Bronchial epithelial cell (primary cell): ENCODE measurements at places on chromosomes 5 and 9.

GRCh38 chr5:42984307-42984706 lies 55.8 kb downstream of the ANXA2R start:
- peak; percentile 92 for DNase-seq

- no peak for DNase-seq
Measured at GRCh38 chr9:84866396-84867175, 197.1 kb downstream of the NTRK2 start.

DNA sequence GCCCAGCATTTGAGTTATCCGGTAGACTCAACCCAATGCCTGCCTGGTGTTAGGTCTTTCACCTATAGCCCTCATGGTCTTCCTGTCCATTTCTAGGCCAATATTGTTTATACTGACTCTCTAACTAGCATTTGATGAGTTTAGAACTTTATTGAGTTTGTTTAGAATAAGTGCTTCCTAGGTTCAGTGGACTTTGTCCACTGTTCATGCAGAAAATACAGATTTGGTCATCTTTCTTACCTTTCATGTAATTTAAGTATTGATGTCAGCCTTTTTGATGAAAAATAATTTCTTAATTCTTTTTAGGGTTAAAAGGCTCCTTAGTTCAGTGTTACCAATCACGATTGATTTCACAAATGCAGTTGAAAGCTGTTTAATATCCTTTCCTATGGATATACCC lies 22.0 kb downstream of the CYSTM1 start:
- DNase-seq: no peak

- DNase-seq: no peak
Measured at GRCh38 chr5:151696470-151697061, 9.9 kb upstream of the SPARC start.

DNA sequence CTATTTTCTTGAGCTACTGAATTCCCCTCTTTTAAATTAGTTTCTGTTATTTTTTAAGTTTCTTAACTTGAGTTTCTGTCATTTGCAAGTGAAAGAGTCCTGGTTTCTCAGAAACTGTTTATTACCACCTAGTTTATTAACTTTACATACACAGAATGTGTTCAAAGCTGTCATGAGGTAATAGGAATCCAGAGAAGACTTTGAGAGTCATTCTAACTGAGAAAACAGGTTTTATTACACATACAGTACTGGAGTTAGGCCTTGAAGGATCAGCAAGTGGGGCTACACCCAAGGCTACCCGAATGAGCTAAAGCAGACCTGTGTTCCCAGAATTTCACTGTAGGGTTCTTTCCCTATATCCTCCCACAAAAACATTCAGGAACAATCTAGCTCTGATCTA lies 33.1 kb downstream of the FAM114A2 start:
- no peak for DNase-seq

DNA sequence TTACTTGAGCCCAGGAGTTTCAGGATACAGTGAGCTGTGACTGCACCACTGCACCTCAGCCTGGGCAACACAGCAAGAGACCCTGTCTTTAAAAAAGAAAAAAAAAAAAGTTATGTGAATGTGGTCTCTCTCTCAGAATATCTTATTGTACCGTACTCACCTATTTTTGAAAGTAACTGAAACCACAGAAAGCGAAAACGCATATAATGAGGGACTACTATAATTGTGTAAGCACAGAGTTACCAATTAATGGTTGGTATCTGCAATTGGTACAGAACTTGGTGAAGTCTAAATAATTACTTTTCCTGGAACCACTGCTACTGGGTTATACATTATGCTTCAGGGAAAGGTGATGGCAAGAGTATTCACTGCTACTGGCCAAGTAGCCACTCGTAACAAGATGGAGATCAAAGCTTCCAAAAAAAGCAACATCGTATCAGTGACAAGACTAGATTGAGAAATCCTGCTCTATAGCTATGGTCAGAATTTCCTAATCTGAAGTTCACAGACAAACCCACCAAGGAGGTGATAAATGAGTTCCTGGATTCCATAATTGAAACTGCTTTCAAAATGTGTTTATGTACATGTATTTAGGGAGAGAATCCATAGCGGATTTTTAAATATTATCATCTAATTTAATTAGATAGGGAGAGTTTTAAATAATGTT lies 82.7 kb downstream of the NR6A1 start:
- DNase-seq: no peak

GRCh38 chr9:127950513-127951289 lies 13.0 kb upstream of the DPM2 start:
- no peak for DNase-seq

- no peak for DNase-seq
Measured at GRCh38 chr9:120524863-120525262, 55.1 kb downstream of the CDK5RAP2 start.

GRCh38 chr5:154829589-154830218 lies 20.7 kb downstream of the FAXDC2 start:
- peak; percentile 98 for DNase-seq

- no peak for DNase-seq
Measured at GRCh38 chr9:99135456-99135855, 30.5 kb downstream of the TGFBR1 start.

GRCh38 chr9:93301291-93301811 lies 117.4 kb downstream of the WNK2 start:
- DNase-seq: no peak

- DNase-seq: no peak
Measured at GRCh38 chr5:21784487-21784886, 1068.7 kb downstream of the CDH12 start.

GRCh38 chr5:163079618-163080017 lies 357.8 kb upstream of the CCNG1 start:
- no peak for DNase-seq

- DNase-seq: no peak
Measured at GRCh38 chr5:51138164-51138563, 245.1 kb upstream of the ISL1 start.

DNA sequence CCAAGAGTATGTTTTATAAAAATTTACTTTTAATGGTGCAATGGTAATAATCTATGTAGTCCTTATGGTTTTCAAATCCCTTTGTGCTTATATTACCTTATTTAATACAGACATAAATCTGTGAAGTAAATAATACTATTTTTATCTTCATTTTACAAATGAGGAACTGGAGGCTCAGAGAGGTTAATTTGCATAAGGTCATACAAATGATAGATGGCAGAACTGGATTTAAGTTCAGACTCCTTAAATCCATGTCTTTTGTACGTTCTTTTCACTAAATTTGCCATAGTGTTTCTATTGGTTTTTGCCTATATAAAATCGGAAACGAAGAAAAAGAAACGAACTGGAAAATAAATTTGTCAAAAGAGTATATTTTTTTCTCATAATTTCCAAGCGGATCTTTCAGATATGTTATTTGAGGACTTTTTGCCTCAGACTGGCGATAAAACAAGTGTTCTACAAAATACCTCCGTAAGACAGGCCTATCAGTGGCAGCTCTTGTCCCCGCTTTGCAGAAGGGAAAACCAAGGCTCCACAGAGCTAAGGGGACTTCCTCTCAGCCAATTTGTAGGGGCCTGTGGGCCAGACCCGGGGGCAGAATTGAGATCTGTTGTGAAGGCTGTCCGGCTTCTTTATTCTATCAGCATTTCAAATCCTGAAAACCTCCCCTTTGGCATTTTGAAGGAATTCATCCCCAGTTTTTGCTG lies 1.1 kb upstream of the TNFAIP8 start:
- DNase-seq: no peak

DNA sequence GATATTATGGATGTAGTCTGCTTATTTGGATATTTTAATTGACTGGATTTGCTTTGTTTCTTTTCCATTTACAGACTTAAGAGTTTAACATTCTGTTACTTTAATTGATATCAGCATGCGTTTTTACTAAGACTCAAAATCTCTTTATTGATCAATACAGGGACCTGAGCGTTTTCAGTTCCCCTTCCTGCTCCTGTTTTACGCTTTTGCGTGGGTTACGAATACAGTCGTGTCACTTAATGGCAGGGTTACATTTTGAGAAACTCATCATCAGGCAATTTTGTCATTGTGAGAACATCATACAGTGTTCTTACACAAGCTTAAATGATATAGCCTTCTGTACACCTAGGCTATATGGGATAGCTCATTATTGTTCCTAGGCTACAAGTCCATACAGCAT lies 65.2 kb downstream of the PBX3 start:
- no peak for DNase-seq

DNA sequence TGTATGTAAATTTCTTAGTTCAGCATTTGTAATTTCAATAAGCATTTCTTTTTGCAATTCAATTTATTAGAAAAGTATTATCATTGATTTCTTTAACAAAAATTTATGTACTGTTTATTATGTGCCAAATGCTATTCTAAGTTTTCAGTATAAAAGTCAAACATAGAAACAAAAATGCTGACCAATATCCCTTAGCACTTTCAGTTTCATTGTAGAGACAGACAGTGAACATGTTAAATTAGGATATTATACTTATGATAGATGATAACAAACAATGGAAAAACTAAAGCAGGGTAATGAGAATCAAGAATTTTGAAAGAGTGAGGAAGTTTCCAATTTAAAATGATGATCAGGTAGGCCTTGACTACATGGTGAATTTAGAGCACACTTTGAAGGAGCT lies 1106.0 kb downstream of the TAF11L14 start:
- DNase-seq: no peak

GRCh38 chr5:111863801-111864200 lies 106.8 kb upstream of the NREP start:
- peak; percentile 52 for DNase-seq
